ENCODE measurements at places on chromosomes 1 and 21.

GRCh38 chr1:22527555-22528296, 35.6 kb upstream of the EPHA8 start:
- no peak for DNase-seq

GRCh38 chr21:46128933-46129571, 26.3 kb downstream of the FTCD start:
- no peak for DNase-seq

- DNase-seq, result no peak
Measured at GRCh38 chr1:208029381-208030287, 118.7 kb upstream of the CD34 start.

GRCh38 chr1:20142001-20142710, 3.0 kb downstream of the PLA2G2F start:
- DNase-seq, result no peak

DNA sequence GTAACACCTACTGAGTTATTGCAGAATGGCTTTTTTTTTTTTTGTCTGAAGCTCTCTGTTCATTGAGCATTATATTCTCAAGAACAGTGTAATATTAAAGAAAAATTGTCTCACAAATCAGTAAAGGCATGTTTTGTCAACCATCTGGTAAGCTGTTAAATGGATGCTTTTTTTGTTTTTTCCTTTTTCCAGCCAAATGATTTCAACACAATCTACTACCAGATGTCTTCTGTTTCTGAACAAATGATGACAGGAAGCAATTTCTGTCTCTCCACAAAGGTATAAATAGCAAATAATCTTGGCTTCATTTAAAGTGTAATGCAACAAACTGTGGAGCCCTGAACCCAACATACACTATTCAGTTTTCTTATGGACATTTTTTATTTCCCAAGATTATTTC, 78.6 kb upstream of the RGS2 start:
- no peak for DNase-seq

DNA sequence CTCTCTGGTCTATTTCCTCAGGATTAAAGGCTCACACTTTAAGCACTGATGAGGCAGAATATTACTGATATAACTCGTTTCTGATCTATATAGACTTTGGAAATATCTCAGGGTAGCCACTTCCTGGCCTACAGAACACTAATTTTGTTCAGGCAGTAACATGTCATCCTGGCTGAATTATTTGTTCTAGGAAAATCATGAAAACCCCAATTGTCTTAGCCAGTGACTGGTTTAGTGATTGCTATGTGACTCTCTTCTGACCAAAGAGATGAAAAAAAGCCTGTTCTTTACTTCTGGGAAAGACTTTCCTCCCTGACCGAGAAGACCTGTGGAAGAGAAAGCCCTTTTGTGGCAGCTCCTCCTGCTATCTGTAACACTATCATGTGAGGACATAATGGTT, 453.7 kb downstream of the SETD4 start:
- DNase-seq, result no peak

DNA sequence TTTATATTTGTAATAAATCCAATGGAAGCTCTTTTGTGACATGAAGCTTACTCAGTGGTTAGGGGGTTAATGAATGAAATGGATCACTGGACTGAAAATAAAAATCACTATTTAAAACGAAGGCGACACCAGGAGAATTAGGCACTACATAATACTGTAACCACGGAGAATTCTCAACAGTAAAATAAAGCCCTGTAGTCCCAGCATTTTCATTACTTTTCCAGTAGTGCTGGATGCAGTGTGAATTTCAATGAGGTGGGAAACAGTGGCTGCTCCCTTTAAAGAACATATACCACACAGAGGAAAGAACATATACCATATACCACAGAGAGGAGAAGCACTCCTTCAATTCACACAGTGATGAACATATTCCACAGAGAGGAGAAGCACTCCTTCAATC, 275.0 kb downstream of the SMYD3 start:
- DNase-seq, result no peak

- DNase-seq, result no peak
Measured at GRCh38 chr1:47650611-47651010, 212.8 kb downstream of the FOXD2 start.

DNA sequence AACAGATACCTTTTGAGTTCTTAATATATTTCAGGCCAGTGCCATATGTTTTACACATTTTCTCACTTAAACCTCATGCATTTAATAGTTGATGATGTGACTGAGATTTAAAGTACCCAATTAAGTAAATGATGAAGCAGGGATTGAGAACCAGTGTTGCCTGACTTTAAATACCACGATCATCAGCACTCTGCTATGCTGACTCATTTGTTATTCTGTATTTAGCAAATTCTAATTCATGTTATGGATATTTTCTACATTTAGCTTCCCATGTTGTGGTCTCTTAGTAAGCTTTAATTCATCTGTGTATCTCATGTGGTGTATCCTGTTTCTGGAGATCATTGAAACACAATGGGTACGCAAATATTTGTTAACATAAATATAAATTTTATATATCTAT, 363.0 kb downstream of the PTBP2 start:
- no peak for DNase-seq

DNA sequence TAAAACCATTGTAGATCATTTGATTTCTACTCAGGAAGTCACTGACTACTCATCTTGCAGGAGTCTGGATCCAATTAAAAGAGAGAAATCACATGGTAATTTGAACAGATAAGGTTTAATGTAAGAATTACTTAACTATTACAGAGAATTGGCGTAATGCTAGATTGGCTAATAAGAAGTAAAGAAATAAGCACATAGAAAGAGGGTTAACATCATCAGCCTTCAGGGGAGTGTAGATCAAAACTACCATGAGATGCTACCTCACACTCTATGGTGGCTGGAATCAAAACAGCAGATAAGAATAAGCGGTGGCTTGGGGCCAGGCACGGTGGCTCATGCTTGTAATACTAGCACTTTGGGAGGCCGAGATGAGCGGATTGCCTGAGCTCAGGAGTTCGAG, 11.7 kb downstream of the ST3GAL3 start:
- no peak for DNase-seq

- no peak for DNase-seq
Measured at GRCh38 chr1:147612366-147612765, 58.0 kb downstream of the ACP6 start.

DNA sequence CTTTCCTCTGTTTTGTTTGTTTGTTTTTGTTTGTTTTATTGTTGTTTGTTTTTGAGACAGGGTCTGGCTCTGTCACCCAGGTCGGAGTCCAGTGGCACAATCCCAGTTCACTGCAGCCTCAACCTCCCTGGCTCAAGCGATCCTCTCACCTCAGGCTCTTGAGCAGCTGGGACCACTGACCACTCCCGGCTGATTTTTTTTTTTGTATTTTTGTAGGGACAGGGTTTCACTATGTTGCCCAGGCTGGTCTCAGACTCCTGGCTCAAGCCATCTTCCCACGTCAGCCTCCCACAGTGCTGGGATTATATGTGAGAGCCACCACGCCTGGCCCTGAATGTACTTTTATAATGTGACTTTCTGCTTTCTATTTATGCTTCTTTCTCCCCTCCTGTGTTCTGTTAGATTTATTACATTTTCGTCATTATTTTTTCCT, 5.0 kb upstream of the CALML6 start:
- no peak for DNase-seq

GRCh38 chr1:240173836-240174235, 82.2 kb downstream of the FMN2 start:
- no peak for DNase-seq

- DNase-seq, result no peak
Measured at GRCh38 chr1:153195216-153195615, 8.0 kb upstream of the LELP1 start.

GRCh38 chr1:68442006-68442405, 7.7 kb downstream of the RPE65 start:
- no peak for DNase-seq

- no peak for DNase-seq
Measured at GRCh38 chr1:78237364-78237916, 191.7 kb downstream of the GIPC2 start.

DNA sequence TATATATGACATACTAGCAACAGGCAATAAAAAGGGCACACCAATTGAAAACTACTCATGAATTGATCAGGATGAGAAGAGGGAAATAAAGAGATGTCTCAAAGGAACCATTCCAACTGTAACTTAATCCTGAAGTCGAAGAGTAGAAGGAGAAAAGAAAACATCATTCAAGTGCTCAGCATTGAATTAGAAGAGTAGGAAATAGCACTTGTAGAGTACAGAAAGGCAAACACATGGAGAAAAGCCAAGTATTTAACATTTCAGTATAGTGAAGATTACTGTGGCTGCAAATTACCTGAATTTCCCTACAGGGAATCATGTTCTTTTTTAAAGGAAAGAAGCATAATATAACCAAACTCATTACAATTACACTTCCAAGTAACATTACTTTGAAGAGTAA, 205.0 kb downstream of the KCTD3 start:
- DNase-seq, result no peak

DNA sequence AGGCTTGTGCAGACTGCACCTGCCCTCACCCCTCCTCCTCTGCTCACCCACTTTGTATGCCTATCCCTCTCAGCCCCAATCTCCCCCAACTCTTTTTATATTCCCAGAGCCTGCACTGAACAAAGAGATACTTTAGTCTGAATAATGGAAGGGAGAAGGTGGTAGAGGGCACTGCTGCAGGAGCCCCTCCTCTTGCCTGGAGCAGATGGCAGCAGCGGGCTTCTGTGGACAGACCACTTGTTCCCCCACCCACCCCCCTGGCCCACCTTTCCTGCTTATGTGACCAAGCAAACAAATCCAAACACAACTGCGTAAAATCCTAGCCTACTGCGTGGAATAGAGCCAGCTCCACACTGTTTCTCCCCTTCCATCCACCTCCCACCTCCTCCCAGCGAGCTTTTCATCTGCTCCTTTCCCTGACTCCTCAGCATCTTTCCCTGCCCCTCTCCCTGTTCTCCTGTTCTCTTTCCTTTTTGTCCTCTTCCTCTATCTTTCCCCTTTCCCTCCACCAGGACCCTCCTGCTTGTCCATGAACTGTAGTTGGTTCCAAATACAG, 27.5 kb downstream of the RGS8 start:
- DNase-seq, result no peak

GRCh38 chr21:31991356-31992331, 118.8 kb downstream of the HUNK start:
- no peak for DNase-seq

DNA sequence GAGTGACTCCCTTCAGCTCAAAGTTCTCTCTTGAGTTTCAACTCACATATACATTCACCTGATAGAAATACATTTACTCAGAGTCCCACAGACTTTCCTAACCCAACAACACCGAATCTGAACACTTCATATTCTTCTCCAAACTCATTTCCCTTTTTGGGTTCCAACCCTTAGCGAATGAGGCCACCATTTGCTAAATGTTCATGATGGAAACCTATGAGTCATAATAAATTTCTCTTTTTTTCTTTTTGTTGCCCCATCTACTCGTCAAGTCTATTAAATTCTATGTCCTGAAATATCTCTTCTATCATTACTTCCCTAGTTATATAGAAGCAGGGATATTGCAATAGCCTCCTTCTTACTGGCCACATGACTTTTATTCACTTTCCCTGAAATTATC, 100.1 kb downstream of the HLX start:
- no peak for DNase-seq

GRCh38 chr1:28640766-28641165, 2.1 kb downstream of the TAF12 start:
- DNase-seq, result peak; percentile 61

GRCh38 chr1:155117610-155118009, 10.1 kb upstream of the EFNA1 start:
- no peak for DNase-seq

GRCh38 chr21:42387843-42388340, 8.0 kb downstream of the TMPRSS3 start:
- DNase-seq, result no peak

GRCh38 chr1:227952374-227953021, 4.8 kb upstream of the WNT9A start:
- no peak for DNase-seq

DNA sequence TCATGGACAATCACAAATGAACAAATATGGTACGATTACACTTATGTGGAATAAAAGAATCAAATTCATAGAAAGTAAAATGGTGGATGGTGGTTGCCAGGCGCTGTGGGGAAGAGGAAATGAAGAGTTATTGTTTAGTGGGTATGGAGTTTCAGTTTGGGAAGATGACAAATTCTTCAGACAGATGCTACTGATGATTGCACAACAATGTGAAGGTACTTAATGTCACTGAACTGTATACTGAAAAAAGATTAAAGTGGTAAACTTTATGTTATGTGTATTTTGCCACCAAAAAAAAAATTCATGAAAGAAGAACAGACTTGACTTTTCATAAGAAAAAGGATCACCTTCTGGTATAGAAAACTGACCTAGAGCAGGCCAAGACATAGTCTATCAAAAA, 745.6 kb upstream of the CXADR start:
- DNase-seq, result no peak

DNA sequence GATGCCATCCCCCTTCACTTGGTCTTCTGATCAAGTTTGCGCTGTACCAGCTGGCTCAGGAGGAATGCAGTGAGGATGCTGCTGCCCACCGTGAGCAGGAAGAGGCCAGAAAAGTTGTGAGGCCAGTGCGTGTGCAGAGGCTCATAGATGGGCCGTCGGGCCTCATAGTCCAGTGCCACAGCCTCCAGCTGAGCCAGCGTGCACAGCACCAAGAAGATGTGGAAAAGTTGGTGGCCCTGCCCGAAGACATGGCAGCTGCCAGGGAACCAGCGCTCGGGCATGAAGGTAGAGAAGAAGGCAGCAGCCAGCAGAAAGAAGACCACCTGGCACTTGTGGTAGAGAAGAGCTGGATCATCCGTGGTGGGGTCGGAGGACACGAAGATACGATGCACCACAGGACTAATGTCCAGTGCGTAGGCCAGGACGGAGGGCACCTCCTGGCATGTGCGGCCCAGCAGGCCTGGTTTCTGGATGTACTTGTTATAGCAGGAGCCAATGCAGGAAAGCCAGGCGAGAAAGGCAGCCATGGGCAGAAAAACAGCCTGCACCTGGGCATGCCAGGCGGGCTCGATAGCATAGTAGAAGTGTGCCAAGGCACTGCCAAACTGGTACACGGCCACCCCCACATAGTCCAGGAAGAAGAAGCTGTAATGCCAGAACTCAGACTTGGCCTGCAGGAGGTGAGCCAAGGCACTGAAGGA, 3.7 kb upstream of the AUNIP start:
- DNase-seq, result no peak

DNA sequence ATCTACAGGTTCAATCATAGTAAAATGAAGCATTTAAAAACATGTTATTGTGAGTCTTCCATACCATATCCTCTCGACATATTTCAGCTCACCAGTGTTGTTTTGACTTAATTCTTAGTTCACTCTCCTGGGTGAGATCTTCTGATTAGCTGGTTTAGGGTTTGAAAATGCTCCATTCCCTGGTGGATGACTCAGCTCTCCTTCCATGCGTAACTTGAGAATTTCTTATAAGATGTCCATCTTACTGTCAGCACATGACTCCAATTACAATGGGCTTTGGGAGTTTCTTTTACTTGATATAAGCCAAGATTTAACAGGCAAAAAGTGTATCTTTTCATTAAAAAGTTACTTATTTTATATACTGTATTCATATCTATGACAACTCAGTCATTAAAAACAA, 476.5 kb downstream of the BRINP3 start:
- no peak for DNase-seq
